Activated naive CD4-positive, alpha-beta T cell (primary cell): ENCODE measurements at places on chromosomes 6 and 20.

GRCh38 chr6:10886691-10887502 is at the start of gene SYCP2L:
Gene SYCP2L, plus strand, starts transcription at chr6:10887052. Its CDS starts 75 bp downstream, at chr6:10887127.
- no peak for DNase-seq

- DNase-seq: no peak
These were observed 41.7 kb upstream of the NKX2-2 start for GRCh38 chr20:21555470-21556120.

- DNase-seq: no peak
These were observed 61.2 kb upstream of the SGK1 start for GRCh38 chr6:134379076-134379475.

GRCh38 chr6:14252271-14252850 is 134.8 kb downstream of the CD83 start:
- DNase-seq: no peak

GRCh38 chr6:142187209-142187608 is 40.1 kb downstream of the VTA1 start:
- DNase-seq: no peak

- no peak for DNase-seq
These were observed 628.8 kb upstream of the CITED2 start for GRCh38 chr6:140003217-140003616.

- no peak for DNase-seq
These were observed 2.3 kb downstream of the FERMT1 start for GRCh38 chr20:6120491-6120988.

DNA sequence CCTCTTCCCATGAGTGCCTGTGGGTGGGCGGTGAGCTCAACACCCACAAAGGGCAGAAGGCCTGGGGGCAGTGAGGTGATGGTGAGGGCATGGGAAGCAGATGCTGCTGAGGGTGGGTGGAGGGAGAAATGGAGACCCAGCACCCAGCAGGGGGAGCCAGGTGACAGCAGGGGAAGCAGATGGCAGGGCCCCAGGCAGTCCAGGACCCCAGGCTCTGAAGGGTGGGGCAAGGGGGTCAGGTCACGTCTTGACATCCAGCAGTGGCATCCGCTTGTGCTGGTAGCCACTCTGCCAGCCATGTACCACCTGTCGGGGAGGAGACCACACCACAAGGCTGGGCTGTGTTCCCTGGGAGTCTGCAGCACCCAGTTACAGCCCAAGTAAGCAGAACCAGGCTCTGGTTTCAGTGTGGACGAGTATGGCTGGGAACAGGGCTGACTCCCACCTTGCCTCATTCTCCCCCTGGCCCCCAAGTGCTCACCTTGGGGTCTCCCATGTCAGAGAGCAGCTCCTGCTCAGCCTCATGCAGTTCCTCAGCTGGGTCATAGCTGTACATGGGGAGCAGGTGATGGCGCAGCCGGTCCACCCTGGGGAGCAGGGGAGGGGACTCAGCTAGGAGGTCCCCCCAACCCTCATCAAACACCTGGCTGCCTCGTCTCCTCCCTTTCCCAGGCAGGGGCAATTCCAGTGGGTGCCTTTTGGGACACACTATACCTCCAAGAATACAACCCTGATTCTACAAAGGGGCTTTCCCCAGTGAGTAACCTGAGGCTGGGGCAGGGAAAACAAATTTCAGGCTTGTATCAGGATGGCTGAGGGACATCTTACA is 2.0 kb downstream of the SMIM29 start:
- peak; percentile 28 for DNase-seq

- DNase-seq: no peak
These were observed 409.3 kb upstream of the RUNX2 start for GRCh38 chr6:44918671-44919296.

- DNase-seq: no peak
These were observed 32.8 kb upstream of the PMEPA1 start for GRCh38 chr20:57742507-57743181.

DNA sequence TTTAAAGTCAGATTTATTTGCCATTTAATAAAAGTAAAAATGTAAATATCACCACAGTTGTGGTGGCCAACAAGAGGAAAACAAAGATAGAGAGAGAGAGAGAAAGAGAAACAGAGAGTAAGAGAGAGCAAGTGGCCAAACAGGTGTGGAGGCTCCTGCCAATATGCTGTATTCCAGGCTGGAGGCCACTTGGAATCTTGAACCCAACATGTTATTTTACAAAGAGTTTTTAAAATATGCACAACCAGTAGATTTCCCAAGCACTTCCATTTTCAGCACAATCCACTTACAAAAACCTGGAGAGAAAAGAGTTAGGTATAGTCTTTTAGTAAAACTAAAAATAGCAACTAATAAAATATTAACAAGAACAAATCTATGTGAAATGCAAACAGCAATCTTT is 1323.1 kb upstream of the CITED2 start:
- DNase-seq: no peak

DNA sequence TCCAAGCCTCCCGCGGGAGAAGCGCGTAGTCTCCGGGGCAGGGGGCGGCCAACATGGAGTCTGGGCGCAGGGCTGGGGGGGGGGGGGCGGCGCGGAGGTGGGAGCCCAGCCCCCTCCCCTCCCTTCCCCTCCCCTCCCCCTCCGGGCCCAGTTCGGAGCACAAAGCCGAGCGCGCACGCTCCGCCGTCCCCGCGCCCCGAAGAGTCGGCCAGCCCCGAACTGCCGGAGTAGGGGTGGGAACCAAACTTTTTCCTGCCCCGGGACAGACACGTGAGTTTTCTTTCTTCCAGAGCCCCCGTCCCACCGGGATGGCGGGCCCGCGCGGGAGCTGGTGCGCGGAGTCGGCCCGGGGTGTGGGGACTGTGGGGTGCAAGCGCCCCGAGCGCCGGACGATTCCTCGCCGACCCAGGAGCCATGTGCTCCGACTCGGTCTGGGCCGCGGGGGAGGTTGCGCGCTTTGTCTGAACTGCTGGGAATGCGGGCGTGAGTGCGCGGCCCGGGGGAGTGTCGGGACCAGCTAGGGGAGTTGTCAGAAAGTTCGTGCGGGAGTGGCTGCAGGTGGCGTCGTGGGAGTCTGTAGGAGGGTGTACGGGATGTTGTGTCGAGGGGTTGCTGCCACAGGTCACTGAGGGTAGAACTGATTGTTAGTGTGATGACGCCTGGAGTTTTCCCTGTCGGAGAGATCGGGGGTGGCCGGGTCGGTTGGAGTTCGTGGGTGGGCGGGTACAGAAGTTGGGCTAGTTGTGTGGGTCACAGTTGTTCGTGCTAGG is 1.2 kb downstream of the TGIF2 start:
- peak; percentile 17 for DNase-seq

DNA sequence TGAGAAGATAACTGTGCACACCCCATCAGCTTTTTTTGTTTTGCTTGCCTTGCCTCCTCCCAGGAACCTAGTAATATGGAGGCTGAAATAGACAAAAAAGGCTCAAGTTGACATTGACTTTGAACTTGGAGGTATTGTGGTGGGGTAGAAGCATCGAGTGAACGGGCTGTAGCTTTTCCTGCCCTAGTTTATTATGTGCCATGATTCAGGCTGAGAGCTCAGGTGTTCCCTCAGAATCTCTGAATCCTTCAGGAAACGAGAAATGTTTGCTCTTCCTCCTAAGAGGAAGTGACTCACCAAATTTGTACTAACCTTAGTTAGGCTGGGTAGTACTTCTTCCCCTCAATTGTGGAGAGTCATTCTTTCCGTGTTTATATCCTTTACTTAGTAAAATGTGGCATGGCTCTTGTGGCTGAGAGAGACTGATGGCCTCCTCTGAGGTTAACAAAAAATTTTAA is 98.8 kb downstream of the SASH1 start:
- no peak for DNase-seq

DNA sequence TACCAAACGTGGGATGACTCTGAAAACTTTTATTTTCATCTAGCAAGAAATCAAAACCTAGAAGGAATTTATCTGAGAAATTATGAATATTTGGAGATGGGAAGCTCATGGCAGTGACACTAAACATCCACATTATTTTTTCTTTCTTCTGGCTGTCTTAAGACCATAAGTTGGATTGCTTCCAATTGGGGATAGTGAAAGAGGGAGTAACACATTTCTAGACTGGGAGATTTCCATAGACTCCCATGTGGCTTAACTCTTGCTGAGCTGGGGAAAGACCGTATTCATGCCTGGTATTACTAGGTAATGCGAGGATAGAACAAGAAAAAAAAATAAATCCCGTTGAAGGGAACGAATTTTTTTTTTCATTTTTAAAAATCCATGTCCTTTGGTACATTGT is 120.0 kb downstream of the UTRN start:
- no peak for DNase-seq

DNA sequence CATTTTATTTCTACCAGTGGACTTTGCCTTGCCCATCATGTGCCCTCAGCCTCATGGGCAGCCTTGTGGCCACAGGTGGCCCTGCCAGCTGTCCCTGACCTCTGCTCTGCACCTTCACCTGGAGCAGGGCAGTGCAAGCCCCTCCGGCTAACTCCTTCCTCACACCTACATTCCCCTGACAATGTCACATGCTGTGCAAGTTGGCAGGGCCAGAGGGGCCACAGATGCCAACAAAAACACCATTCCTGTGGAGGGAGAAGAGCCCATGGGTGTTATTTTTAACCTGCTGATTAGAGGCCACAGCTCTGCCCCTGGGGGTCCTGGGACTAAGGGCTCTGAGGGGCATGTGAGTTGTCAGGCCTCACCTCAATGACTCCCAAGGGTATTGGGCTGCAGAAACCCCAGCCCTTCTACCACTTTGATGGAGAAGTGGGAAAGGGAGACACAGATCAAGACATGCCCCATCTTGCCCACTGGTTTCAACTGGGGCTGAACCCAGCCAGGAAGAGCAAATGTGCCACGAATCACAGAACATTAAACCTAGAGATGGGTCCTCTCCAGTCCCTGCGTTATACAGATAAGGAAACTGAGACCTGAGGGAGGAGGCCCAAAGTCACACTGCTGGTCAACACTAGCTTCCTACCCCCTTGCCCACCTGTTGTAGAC is 65.0 kb downstream of the MRPL14 start:
- DNase-seq: no peak

GRCh38 chr20:50557549-50558134 is 47.5 kb downstream of the PTPN1 start:
- no peak for DNase-seq

DNA sequence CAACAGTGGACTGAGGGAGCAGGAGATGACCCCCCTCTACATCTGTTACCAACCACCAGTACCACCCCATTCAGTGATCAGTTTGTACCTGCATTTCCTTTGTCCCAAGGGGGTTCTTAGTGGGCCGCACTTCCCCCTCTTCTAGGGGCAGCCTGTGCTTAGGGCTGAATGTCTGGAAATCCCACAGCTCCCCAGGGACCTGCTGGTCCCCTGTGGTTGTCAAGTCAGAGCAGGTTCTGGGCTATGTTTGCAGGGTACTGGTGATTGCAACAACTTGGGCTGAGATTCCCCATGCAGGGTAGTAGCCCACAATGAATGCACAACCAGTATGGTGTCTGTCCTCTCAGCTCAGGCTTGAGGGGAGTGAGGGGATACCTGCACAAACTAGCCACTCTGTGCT is 39.7 kb upstream of the COL10A1 start:
- DNase-seq: no peak

- DNase-seq: no peak
These were observed 526.6 kb upstream of the JARID2 start for GRCh38 chr6:14719270-14719669.

GRCh38 chr6:115908906-115909559 is 151.7 kb downstream of the FRK start:
- no peak for DNase-seq

DNA sequence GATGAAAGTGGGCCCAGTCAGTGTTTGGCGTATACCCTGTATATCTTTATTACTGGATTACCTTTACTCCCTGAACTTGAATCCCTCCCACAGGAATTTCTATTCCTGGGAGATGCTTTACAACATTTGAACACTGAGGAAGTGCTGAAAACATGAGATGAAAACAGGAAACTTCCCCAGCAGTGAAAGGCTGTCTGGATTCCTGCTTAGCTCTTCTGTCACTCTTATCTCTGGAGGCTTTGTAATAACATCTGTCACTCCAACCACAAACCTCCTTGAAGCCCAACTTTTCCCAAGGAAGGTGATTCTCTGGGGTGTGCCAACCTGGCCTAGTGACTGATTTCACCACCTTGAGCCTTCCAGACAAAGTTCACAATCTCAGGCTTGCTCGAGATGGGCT is 264.5 kb upstream of the BMP2 start:
- DNase-seq: no peak

GRCh38 chr6:85961746-85962145 is 319.1 kb upstream of the SYNCRIP start:
- no peak for DNase-seq

GRCh38 chr20:16178546-16179135 is 394.6 kb downstream of the KIF16B start:
- no peak for DNase-seq

DNA sequence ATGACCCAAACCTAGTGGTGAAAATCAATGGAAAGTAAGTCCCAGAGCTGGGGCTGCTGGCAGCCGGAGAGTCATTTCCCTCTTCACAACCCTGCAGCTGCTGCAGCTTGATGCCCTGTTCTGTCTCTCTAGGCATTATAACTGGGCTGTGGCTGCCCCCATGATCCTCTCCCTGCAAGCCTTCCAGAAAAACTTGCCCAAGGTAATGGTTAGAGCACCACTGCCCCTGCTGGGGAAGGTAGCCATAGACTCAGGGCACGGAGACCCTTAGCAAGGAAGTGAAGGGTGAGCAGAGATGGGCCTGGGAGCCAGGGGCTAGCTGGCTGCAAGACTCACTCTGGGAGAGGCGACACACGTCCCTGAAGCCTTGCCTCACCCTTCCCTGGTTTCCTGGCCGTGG is 12.0 kb downstream of the LPIN3 start:
- no peak for DNase-seq

GRCh38 chr6:89414215-89414614 is 2.1 kb upstream of the RRAGD start:
- DNase-seq: no peak

- DNase-seq: no peak
These were observed 178.7 kb downstream of the CLIC5 start for GRCh38 chr6:45836984-45837383.

DNA sequence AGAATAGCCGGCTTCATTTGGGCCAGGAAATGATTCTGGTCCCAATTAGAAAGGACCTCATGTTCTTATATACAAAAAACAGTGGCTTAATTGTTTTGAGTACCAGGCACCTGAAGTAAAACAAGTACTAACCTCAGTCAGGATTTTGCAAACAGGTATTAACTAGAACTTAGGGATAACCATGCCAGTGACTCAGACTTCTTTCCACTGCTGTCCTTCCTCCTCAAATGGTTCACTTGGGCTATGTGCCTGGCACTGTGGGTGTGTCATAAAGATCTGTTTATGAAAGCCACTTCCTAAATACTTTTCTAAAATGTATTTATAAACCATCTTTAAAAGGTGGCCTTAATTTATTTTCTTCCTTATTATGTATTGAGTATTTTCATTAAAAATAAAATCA is 10.7 kb downstream of the CLDN20 start:
- DNase-seq: no peak
